A549 treated with Mapracorat at 1 μM for 4 hours (cell line): ENCODE measurements at places on chromosomes 2 and 18. TPM values are rescaled to one million over a fixed set of nuclear protein-coding genes. Genes with fewer than 3 reads are reported as not detected.

Gene IMPACT
- 10.3 to 15.1 TPM (median 12.5 TPM) in 5 replicates for total RNA-seq

Gene NHEJ1
- total RNA-seq, result 15.0 to 17.9 TPM (median 17.1 TPM) in 5 replicates

Gene HOXD8
- 4.6 to 6.0 TPM (median 5.6 TPM) in 5 replicates for total RNA-seq

Gene MYL1
- total RNA-seq, result not detected in 5 replicates

Gene KCNE4
- total RNA-seq, result 0.43 to 0.56 TPM (median 0.50 TPM) in 5 replicates

Gene REL
- 1.4 to 3.7 TPM (median 2.7 TPM) in 5 replicates for total RNA-seq
